ENCODE measurements at places on chromosomes 6 and 20.

DNA sequence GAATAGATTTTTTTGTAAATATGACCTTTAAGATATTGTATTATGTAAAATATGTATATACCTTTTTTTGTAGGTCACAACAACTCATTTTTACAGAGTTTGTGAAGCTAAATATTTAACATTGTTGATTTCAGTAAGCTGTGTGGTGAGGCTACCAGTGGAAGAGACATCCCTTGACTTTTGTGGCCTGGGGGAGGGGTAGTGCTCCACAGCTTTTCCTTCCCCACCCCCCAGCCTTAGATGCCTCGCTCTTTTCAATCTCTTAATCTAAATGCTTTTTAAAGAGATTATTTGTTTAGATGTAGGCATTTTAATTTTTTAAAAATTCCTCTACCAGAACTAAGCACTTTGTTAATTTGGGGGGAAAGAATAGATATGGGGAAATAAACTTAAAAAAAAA, 130.9 kb downstream of the SULF2 start:
- no peak for DNase-seq

DNA sequence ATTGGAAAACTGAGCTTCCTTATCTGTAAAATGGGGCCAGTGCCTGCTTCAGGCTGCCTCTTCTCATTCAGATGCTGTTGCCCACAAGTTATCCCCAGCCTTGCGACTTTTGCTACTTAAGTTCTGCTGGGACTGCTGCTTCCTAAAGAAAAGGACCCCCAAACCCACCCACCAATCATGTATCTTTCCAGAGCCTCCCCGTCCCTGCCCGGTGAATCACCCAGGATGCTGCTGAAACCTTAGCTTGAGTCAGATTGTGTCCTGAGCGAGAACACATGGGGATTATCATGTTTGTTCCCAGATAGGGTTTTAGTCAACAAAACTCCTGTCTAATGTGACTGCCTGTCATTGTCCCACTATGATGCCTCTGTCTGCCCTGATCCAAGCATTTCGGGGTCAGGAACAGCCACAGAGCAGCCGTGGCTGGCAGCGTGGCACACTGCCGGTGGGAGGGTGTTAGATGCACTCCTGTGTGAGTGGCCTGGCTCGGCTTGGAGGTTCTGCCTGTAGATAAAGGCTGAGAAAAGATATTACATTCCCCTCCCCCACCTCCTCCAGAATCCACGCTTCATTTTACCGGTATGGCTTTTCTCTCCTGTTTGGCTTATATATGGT, 79.9 kb downstream of the TOX2 start:
- DNase-seq: no peak

DNA sequence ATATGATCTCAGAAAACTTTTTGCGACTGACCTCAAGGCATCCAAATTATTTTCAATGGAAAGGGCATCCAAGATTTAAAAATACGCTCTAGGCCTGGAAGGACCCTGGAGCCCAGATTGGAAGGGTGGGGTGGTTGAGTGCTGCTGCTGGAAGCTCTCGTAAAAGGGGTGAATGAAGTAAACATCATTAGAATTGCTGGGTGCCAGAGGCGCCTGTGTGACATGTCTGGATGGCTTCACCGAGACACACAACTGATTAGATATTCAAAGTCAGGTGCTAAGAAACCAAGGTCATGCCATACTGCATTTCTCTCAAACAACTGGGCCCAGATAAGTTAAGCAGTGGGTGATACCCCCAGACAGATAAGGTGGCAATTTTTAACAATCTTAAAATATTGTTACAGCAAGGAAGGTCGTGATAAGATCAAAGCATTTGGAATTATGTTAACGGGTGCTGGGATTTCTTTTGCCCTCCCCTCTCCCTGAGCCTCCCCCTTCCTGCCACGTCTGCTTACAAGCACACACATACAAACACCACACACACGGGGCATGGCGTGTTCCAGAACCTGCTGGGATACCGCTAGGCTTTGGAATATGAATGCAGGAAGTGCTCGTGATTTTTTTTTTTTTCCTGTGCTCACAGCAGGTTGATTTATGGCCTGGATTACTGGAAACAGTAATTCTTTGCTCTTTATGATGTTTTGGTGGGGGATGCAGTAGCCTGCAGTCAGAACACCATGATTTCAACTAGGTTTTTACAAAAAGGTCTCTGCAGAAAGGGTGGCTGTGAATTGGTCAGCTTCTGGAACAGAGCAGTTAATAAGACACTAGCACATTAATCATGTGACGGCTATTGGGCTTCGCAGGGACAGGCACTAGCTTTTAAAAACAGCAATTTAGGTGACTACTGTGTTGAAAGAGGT, 551.2 kb downstream of the QKI start:
- DNase-seq: no peak

GRCh38 chr6:164178679-164179332, 764.3 kb downstream of the QKI start:
- no peak for DNase-seq

DNA sequence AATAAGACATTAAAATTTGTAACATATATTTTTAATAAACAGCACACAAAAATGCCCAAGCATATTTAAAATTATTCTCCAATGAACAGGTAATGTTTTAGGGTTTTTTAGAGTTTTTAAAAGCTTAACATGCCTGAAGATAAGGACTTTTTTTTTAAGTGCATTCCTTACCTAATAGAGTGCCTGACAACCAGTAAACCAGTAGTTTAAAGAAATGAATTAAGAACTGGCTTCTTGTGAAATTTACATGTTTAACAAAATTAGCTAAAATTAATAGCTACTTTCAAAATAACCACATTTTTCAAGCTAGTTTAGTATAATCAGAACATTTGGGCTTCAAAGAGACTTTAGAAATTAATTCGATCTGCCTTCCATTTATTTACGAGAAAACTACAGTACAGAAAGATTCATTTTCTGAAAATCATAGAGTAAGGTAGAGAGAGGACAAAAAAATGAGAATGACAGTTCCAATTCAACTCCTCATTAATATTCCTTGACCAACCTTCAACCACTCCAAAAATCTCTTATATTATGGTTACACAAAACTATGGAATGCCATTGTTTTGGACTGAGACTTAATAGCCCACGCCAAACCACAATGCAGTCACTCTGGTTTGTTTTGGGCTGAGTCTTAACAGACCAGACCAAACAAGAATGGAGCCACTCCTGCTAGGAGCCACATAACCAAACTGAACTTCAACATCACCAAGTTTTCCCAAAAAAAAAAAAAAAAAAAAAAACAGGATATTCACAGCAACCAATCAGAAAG, 5.7 kb upstream of the PLN start:
- DNase-seq: no peak

All from NCI-H2227 treated with DMSO at 0.1 percent for 48 hours (cell line).